A172 (cell line): ENCODE measurements at places on chromosomes 11 and 22. TPM values are rescaled to one million over a fixed set of nuclear protein-coding genes. Genes with fewer than 3 reads are reported as not detected.
A peak's percentile ranks its signal among the peaks of the same experiment; 100 is the strongest.

DNA sequence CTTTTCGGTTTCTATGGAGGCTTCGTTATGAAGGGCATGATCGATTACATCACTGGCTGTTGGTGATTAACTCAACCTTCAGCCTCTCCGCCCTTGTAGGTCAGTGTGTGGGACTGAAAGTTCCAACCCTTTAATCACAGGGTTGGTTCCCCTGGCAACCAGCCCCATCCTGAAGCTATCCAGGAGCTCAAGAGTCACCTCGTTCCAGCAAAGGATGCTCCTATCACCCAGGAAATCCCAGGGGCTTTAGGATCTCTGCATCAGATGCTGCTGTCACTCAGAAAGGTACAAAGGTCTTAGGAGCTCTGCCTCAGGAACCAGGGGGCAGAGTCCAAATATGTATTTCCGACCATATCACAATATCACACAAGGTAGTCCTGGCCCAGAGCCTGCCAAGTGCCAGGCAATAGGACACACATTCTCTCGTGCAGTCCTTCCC is 123.5 kb upstream of the PARVA start:
- DNase-seq = no peak

DNA sequence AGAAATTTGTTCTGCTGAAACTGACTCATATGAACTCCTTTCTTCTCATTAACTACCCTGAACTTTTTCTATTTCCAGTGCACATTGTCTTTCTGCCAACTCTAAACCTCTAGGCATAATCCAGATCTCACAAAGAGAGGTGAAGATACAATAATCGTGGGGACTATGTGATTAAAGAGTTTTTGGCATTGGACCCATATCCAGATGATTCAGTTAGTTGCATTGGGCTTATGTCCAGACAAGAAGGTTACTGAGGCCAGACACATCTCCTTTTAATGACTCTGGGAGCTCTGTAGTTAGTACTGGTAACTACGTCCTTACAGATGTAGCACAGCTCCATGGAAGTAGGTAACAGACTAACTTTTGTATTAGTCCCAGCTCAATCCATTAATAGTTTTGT is 273.0 kb downstream of the CASP12 start:
- DNase-seq = peak; percentile 12

- no peak for DNase-seq
Observed at GRCh38 chr11:102640946-102641345, 15.8 kb upstream of the MMP20 start.

DNA sequence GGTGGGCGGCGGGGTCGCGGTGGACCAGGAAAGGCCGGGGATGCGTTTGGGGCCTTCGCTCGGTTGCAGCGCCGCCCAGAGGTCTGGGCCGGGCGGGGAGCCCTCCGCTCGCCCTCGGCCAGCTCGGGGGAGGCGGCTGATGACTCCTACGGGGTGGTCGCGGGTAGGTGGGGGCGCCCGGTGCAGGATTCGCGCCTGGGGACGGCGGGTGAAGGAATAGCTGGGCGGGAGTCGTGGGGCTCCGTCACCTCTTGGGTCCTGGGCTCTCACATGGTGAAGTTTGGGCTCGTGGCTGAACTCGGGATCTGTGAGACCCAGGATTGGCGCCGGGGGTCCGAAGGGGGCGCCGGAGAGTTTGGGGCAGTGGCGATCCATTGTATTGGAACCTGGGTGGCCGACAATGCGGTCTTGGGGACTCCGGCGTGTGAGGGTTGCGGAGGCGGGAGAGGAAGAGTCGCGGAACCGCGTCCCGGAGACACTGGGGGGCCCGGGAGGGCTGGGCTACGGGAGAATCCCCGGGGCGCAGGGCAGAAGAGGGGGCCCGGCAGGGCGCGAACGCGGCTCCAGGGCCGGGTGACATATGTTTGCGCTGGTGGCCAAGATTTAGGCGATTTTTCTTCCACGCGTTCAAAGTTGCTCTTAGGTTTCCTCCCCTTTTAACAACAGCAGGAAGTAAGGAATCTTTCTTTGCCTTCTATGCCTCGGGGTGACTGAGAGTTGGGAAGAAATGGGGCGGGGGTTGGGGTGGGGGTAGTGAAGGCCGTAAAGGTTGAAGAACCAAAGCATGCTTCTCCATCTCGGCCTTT is 935 bp downstream of the QSER1 start:
- no peak for DNase-seq

- DNase-seq = no peak
Observed at GRCh38 chr11:68798221-68798813, 43.4 kb downstream of the CPT1A start.

- no peak for DNase-seq
Observed at GRCh38 chr11:117413616-117414015, 86.0 kb downstream of the CEP164 start.

DNA sequence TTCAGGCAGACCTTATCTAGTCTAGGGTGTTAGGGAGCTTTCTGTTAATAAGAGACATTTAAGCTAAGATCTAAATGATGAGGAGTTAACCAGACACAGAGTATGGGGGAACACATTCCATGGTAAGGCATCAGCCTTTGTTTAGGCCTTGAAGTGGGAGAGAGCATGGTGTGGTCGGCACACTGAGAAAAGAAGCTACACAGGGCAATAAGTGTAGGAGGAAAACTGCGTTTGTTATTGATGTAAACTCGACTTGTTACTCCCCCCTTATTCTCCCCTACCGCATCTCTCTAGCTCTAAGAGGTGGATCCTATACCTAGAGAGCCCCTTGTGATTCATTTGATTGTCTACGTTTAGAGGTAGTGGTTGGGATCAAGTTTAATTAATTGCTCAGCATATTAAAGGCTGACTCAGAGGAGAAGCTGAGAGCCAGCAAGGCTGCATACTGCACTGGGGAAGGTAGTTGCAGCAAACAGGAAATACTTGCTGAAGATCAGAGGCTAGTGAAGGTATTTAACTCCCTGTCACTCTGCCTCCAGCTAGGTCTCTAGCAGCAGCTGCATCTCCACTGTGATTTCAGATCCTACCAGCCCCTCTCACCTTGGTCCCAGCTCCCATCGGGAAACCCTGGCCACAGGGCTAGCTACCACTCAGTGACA is 86.8 kb upstream of the TEAD1 start:
- peak; percentile 81 for DNase-seq

DNA sequence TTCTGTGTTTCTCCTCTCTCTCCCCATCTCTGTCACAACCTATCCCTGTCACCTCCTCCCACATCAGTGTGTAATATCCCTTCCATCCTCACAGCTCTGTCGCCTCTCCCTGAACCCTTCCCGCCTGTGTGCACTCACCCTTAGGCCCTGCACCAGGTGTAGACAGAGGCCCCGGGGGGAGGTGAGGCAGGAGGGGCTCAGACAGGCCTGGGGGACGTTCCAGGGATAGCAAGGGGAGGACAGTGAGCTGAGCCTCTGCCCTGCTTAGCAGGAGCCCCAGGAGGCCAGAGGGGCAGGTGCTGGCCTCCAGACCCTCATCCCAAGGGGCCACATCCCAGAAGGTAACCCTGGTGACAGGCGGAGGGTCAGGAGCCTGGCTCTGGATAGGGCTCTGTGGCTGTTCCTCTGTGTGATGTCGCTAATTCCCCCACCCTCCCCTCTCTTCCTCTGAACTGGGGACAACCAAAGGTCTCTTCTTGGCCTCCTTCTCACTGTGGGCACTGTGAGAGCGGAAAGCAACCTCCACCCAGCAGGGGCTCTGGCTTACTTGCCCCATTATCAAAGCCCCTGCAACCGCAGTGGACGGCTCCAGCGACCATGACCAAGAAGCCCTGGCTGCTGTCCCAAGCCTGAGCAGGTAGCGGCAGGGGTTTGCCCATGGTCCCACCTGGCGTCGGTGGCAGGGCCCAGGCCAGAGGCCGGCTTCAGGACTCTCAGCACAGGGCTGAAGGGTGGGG is 35.7 kb downstream of the KCNJ4 start:
- DNase-seq = no peak

- no peak for DNase-seq
Observed at GRCh38 chr22:23270212-23270733, 90.0 kb downstream of the BCR start.

GRCh38 chr22:22098457-22099193 is 116.0 kb upstream of the TOP3B start:
- no peak for DNase-seq

DNA sequence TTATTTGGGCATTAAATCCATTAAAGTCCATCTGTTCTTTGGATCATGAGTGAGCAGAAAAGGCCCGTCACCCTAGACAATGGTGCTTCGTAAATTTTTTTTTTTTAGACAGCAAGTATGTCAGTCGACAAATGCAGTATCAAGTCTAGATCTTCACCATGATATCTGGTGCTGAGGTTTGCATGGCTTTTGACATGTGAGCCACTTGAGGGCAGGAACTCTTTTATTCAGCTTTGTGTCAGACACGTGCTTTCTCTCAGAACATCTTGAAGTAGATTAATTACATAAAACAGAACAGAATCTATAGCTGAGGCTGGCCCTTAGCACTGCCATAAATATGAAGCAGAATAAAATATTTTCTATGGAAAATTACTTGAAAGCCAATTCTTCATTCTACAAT is 62.9 kb upstream of the CARD18 start:
- no peak for DNase-seq

GRCh38 chr11:128726458-128727139 is 32.7 kb downstream of the FLI1 start:
- DNase-seq = no peak

- DNase-seq = peak; percentile 83
Observed at GRCh38 chr11:96307776-96308140, 35.2 kb downstream of the MAML2 start.

- no peak for DNase-seq
Observed at GRCh38 chr11:57150454-57150917, 31.3 kb upstream of the LRRC55 start.

- no peak for DNase-seq
Observed at GRCh38 chr11:13480198-13480597, 15.6 kb downstream of the PTH start.

DNA sequence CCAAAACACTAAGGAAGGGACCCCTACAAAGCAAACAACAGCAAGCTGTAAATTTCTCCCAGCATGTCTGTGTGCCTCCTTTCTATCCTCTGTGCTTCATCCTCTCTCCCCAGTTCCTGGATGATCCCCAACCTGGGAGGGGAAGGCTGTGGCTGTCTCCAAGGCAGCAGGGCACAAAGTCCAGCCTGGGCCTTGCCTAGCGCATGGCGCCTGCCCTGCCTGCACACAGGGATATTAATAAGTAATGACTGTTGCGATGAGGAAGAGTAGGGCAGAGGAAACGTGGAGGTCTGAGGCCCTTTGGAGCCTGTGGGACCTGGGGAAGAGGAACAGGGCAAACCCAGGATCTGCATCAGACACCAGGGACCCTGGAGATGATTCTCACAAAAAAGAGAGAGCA is 2.0 kb downstream of the USH1C start:
- no peak for DNase-seq

- peak; percentile 67 for DNase-seq
Observed at GRCh38 chr11:12901874-12902481, 107.1 kb upstream of the RASSF10 start.

GRCh38 chr11:3160252-3161031 is 4.7 kb downstream of the OSBPL5 start:
- peak; percentile 65 for DNase-seq

DNA sequence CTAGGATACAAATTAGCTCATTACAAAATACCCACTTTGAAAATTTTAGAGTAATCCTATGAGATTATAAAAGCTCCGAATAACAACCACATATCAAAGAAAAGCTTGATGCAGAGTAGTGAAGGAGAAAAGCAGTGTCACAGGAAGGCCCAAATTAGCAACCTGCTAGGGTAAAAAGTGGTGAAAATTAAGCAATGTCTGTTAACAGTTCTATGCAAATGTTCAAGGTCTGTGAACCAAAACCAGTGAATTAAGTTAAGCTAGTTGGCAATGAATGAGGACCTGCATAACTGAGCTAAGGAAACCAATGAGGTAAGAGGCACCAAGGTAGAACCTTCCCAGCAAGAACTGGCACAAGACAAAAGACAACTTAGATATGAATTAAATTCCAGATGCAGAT is 29.6 kb downstream of the PRDM10 start:
- no peak for DNase-seq

GRCh38 chr11:16154715-16155396 is 201.5 kb downstream of the SOX6 start:
- no peak for DNase-seq

DNA sequence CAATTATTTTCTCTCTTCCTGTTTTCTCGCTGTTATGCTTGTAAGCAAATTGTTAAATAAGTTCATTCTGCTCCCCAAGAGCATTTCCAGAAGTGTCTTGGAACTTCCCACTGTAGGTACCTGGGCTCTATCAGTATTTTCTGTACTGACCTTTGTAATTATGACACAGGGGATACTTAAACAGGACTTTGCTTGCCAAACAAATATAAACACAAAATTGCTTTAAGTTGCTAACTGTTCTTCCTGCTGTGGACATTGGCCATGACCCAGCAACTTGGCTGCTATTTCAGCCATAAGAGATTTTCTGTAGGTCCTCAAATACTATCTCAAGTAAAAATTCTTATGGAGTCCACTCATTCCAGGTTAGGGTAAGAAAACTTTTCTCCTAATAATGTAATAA is 30.1 kb downstream of the SYT9 start:
- DNase-seq = no peak

Gene THY1
- 276 and 329 TPM in 2 replicates for total RNA-seq

Gene CD3G
- total RNA-seq = not detected in 2 replicates

Gene RFPL3
- not detected in 2 replicates for total RNA-seq

Gene TNRC6B
- total RNA-seq = 13.8 and 14.4 TPM in 2 replicates

Gene SYCE3
- total RNA-seq = 2.5 TPM in 1 of 2 replicates, not detected in the other

Gene NLRP6
- not detected in 2 replicates for total RNA-seq
